NCI-H146 (cell line): ENCODE measurements at places on chromosomes 5 and 9.

GRCh38 chr5:75006865-75007822 is 45.2 kb downstream of the GCNT4 start:
- no peak for DNase-seq

DNA sequence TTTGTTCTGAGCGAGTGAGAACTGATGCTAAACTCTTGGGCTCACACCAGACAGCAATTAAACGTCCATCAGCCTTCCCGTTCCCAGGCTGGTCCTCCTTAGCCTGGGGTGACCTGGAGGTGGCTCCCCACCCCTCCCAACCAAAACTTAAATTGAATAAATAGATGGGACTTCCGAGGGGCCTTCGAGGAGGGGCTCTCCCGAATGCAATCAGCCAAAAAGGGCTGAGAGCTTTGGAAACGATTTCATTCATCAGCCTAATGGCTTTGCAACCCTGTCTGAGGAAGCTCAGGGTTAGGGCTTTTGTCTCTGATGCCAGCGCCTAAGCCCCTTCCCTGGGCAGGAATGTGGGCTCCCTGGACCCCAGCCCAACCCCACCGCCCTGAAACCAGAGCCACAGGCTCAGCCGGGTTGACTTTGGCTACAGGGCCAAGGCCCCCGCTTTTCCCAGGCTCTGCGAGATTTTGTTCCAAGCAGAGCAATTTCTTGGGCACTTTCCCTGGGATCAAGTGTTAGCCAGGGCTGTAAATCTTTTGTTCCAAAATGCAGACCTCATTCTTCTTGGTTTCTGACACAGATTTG is 29.2 kb downstream of the LHX3 start:
- DNase-seq = no peak

- no peak for DNase-seq
Observed at GRCh38 chr5:154860765-154861164, 2.3 kb downstream of the CNOT8 start.

DNA sequence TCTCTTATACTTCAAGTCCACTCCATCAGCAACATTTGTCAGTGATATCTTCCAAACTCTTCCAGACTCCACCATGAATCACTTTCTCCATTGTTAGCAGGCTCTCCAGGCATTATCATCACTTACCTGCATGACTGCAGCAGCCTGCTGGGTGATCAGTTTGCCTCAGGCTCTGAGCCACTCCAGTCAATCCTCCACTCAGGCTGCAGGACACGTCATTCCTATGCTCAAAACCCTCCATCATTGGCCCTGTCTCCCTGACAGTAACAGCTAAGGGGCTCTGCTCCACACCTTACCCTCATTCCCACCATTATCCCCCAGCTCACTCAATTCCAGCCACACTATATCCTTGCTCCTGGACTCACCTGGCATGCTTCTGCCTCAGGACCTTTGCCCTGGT is 10.7 kb downstream of the DIRAS2 start:
- no peak for DNase-seq

GRCh38 chr5:153372425-153373129 is 117.9 kb upstream of the GRIA1 start:
- DNase-seq = peak; percentile 92
